ENCODE measurements at places on chromosomes 7 and 10.

DNA sequence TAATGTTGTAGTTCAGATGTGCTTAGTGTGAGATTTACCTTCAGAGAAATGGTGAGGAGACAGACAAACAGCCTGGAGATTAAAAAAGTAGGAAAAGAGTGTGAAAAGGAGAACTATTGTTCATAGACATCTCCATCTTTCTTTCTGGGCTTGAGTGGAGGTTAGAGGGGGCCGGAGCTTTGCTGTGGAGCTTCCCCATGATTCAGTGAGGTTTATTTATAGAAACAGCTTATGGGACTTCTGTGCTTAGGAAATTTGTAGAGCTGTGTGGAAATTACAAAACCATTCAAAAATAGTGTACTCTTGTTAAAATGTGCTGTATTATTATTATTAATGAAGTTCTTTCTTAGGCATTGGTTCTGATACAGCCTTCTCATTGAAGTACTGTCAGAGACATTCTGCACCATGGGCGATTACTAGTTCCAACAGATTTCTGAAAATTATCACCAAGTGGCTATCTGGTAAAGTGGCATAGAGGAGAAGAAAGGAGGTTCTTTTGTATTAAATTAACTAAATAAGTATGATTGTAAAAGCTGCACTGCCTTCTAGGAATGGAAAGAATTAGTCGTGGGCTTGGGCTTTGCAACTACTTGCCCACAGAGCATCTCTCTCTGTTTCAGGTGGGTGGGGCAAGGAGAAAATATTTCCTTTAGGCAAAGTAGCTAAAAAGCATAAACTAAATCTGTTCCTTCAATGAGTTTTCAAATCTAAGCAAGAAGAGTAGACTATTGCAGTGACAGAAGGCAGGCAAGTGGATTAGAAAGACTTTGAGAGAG lies 8.7 kb upstream of the TCAF1 start:
- no peak for DNase-seq

GRCh38 chr10:13555884-13556510 lies 27.2 kb upstream of the BEND7 start:
- no peak for DNase-seq

- DNase-seq = no peak
Measured at GRCh38 chr10:69096045-69096444, 8.1 kb downstream of the SRGN start.

DNA sequence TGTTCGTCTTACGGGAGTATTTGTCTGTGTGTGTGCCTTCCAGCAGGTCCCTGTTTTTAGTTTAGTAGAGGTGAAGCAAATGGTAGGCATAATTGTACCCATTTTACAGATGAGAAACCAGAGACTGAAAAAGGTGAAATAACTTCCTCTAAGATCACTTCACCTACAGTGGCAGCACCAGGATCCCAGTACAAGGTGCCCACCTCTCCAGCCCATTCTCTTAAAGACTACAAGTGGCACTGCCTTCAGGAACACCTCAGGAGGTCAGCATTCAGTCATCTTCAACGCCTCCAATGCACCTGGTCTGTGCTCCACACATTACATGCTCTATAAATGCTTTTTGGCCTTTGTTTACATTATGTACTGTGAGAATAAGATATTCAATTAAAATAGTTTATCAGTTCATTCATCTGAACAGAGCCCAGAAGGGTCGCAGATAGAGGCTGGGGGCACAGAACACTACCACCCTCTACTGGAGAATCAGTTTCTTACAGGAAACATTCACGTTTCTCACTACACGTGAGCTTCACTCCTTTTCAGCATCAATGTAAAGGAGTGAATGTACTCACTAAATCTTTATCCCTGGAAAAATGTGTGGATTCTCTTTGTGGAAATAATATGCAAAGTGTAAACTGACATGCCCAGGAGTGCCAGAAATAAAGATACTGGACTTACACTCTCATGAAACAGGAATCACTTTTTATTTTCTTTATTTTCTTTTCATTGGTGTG lies 45.5 kb upstream of the ABLIM1 start:
- DNase-seq = no peak

GRCh38 chr7:129757991-129758390 lies 146.5 kb downstream of the NRF1 start:
- DNase-seq = no peak

- DNase-seq = no peak
Measured at GRCh38 chr7:155863721-155864151, 51.5 kb upstream of the SHH start.

- DNase-seq = no peak
Measured at GRCh38 chr10:45444976-45445898, 71.2 kb downstream of the ALOX5 start.

GRCh38 chr7:91310830-91311460 lies 46.7 kb downstream of the FZD1 start:
- DNase-seq = no peak

GRCh38 chr7:16647435-16647960 lies 1.5 kb downstream of the BZW2 start:
- no peak for DNase-seq

DNA sequence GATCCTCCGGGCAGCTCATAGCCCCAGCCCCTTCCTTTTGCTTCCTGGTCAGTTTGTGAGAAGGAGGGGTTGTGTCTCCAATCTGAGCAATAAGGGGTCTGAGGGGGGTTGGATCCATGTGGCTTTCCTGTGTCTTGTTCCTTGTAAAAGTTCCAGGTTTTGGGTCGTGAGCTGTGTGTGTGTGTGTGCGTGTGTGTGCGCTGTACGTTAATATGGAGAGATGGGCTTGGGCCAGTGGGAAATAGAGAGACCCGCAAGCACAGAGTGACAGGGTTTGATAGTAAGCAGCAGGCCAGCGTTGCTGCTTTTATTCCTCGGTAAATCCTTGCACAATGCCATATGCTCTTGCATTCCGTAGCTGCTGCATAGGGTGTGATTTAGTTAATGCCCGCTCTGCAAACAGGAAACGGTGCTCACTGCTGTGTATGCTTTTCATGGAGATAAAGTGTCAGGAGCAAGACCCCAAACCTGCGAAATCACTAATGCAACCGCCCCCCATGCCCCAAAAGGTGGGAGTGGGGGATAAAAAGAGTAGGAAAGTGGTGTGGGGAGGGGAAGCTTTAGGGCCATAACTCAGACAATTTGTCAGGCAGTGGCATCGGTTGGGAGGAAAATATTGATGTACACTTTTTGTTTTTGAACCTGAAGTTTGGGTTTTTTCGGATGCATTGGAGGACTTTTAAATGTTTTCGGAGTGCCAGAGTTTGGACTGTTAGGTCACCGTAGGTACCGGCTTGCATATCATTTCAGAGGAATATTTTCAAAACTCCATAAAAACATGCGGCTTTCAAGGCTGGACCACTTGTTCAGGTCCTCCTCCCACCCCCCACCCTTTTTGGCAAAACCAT lies 108.7 kb downstream of the TCF7L2 start:
- no peak for DNase-seq

DNA sequence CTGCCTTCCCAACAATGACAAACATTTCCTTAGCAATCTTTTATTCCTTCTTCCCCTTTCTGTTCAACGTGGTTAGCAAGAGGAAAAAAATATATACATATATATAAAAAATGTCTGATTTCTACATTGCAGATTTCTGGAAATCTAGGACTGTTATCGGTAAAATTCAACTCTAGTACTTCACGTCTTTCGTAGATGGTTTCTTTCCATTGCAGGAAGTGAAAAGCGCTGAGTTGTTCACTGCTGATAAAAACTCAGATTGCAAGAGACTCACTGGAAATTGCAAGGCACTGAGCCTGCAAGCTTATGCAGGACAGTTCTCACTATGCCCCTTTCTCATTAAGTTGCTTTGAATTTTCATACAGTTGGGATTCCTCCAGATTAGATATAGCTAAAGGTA lies 23.9 kb downstream of the KIN start:
- no peak for DNase-seq

DNA sequence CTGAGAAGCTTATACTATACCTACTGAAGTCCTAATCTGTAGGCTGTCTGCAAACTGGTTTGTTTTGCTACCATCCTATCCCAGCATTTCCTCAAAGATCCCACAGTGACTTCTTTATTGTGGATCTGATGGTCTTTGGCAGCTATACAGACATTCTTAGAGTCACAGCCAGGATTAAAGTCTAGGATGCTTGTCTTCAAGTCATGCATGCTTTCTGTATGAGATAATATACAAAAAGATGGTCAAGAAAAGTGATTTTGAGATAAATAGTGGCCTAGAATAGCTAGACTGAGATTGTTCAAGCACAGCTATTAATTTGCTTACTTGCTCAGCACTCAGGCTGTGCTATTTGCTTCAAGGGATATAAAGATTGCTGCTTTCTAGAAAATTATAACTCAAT lies 454.4 kb downstream of the AUTS2 start:
- no peak for DNase-seq

- no peak for DNase-seq
Measured at GRCh38 chr10:32072025-32072800, 16.0 kb upstream of the KIF5B start.

GRCh38 chr10:75395932-75396630 lies 5.5 kb downstream of the ZNF503 start:
- DNase-seq = peak; percentile 55

- DNase-seq = no peak
Measured at GRCh38 chr7:7157887-7158271, 24.5 kb upstream of the C1GALT1 start.

- no peak for DNase-seq
Measured at GRCh38 chr7:68800316-68800715, 798.0 kb upstream of the AUTS2 start.

DNA sequence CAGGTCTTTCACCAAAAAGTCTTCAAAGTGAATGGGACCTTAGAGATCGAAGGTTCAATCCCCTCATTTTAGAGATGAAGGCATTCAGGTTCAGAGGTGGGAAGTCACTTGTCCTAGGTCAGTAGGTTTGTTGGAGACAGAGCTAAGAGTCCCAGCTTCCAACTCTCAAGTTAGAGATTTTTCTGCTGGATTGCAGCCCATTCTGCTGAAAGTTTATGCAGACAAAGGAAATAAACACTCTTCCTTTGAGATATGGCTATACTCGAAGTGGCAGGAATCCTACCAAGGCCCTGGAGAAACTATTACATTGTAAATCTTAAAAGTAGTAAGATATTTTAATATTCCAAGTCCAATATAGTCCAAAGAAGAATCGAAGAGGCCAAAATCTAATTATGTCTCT lies 64.4 kb downstream of the LYZL1 start:
- DNase-seq = no peak

- no peak for DNase-seq
Measured at GRCh38 chr10:6399231-6399741, 180.8 kb downstream of the PRKCQ start.

DNA sequence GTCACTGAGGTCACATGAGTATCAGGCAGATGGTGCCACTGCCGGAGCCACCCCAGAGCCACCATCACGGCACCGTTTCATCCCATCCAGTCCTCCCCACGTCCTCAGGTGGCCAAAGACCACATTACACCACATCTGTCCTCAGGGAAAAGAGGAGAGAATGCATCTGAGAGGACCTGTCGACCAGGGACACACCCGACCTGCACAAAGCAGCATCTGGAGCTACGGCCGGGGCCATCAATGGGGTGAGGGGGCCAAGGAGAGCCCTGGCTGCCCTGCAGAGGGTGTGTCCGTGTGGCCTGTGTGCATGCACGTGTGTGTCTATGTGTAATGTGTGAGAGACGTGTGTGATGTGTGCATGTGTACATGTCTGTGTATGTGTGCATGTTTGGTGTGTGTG lies 480.6 kb downstream of the DNAJB6 start:
- no peak for DNase-seq

DNA sequence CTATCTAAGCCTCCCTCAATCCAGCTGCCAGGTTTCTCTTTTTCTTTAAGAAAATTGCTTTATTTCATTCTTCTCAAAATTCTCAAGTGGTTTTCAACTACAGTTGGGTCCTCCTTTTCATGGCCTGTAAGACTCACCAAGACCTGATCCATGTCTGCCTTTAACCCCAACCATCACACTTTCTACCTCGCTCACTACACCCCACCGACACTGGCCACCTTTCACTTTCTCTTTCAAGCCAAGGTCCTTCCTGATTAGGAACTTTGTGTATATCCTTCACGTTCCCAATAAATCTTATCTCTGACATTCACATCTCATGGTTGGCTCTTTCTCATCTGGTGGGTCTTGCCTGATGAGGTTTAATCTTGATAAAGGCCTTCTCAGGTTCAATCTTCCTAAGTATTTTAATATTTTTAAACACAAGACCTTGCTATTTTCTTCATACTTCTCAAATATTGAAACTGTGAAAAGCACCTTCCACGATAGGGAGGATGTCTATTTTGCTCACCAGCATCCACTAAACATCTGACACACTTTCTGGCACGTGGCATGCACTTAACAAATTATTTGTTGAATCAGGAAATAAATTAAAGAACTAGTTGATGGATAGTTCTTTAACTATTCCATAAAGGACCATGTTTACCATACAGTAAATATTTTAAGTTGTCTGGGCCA lies 624.8 kb downstream of the GRID1 start:
- DNase-seq = no peak

DNA sequence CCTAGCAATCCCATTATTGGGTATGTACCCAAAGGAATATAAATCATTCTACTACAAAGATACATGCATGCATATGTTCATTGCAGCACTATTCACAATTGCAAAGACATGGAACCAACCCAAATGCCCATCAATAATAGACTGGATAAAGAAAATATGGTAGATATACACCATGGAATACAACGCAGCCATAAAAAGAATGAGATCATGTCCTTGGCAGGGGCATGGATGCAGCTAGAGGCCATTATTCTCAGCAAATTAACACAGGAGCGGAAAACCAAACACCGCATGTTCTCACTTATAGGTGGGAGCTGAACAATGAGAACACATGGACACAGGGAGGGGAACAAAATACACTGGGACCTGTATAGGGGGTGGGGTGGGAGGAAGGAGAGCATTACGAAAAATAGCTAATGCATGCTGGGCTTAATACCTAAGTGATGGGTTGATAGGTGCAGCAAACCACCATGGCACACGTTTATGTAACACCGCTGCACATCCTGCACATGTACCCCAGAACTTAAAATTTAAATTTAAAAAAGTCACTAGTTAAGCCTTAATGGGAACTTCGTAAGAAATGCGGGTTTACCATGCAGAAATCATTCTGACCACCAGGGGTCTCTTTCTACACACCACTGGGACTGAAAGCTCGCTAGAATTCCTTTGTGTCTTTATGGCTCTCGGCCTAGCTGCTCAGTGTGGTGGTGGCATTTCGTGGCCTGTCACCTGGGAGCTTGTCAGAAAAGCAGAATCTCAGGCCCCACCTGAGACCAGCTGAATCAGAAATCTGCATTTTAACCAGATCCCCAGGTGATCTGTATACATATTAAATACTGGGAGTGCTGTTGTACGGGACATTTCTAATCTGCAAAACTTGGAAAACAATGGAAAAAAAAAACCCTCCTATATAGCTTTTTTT lies 9.5 kb downstream of the ANKRD1 start:
- peak; percentile 68 for DNase-seq

- DNase-seq = no peak
Measured at GRCh38 chr7:101874028-101874427, 56.6 kb downstream of the CUX1 start.

GRCh38 chr10:91344117-91344856 lies 65.9 kb upstream of the HECTD2 start:
- DNase-seq = no peak

DNA sequence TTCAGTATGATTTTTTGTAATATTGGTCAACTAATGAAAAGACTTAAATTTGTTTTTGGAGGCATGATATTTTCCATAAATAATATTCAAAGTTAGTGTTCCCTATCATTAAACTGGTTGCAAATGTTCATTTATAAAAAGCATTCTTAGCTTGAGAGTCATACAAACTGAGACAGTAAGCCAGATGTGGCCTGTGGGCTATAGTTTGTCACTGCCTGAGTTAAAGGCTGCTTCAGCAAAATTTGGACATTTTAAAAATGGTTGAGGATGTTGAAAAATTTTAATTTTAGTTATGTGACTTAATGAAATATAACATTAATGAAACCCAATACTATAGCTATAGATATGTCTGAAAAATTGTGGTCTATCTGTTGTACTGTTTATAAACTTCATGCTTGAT lies 180.2 kb upstream of the CACNA2D1 start:
- no peak for DNase-seq

Measured in left hindlimb (tissue), 1 donor.